ENCODE measurements at places on chromosomes 3 and 15.
A peak's percentile ranks its signal among the peaks of the same experiment; 100 is the strongest.

DNA sequence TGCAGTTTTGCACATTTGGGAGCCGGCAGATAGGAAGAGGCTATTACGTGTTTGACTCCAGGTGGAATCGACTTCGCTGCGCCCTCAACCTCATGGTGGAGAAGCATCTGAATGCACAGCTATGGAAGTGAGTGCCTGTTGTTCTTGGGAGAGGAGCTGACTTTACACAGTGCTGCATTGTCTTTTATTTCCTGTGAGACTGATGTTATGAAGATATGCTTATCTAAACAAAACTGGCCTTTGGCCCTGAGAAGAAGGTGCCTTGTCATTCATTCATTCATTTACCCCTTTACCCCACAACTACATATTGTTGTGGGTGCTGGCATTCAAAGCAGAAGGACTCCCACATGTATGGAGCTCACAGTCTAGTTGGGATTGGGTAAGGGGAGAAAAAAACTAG, 32.6 kb downstream of the PSMD6 start:
- DNase-seq, result no peak

- DNase-seq, result no peak
Measured at GRCh38 chr15:100252779-100253417, 88.9 kb downstream of the ADAMTS17 start.

- no peak for DNase-seq
Measured at GRCh38 chr15:29132735-29133181, 136.9 kb downstream of the NSMCE3 start.

DNA sequence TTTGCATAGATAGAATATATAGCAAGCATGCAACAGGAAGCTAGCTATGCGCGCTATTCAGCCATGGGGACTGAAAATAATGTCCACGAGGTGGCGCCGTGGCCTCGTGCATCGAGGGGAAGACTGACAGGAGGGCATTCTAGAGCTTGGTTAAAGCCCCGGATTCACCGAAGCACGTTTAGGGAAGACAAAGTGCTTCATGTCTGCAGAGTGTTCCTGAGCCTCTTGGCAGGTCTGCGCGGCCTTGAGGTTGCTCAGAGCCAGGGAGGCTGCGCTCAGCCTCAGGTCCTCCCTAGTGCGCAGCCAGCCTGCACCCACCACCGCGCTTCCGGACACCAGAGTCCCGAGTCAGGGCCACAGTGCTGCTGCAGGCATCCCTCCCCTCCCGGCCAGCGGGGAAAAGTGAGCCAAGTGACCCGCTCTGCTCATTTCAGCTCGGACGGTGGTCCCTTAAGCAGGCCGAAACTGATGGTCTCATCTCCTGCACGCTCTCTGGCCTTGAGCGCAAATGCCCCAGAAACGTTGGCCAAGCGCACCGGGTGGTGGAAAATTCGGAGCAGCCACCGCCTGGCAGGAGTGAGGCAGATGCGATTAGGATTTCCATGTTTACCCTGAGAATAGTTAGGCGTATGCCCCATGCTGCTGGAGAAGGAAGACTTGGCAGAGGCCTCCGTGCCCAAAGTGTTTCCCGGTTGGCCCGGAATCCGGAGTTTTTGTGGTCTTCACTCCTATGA, 24.8 kb downstream of the GABRA5 start:
- peak; percentile 35 for DNase-seq

- no peak for DNase-seq
Measured at GRCh38 chr3:365268-365667, 168.7 kb downstream of the CHL1 start.

DNA sequence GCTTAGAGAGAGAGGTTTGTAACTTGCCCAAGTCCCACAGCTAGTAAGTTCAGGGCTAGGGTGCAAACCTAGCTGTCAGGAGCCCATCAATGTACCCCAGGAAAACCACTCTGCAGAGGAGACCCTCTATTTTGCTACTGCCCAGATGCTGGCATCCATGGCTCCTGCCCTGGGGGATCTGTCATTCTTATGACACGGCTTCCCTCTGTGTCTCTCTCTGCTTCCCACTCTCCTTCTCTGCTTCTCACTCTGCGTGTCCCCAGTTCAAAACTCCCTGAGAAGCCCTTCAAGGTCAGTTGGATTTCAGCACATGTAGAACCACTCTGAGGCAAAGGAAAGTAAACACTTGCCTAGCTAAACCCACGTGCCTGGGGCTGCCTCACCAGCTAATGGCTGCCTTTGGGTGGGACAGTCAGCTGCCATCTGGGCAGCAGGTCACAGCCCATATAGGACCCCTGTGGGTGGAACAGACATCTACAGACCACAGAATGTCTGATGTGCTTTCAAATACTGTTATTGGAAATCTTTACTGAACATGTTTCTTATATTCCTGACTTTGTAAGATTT, 29.4 kb upstream of the SLCO2A1 start:
- DNase-seq, result no peak

GRCh38 chr15:31340047-31340446, 13.4 kb downstream of the KLF13 start:
- DNase-seq, result no peak

GRCh38 chr3:53593611-53594010, 99.2 kb downstream of the CACNA1D start:
- DNase-seq, result no peak

DNA sequence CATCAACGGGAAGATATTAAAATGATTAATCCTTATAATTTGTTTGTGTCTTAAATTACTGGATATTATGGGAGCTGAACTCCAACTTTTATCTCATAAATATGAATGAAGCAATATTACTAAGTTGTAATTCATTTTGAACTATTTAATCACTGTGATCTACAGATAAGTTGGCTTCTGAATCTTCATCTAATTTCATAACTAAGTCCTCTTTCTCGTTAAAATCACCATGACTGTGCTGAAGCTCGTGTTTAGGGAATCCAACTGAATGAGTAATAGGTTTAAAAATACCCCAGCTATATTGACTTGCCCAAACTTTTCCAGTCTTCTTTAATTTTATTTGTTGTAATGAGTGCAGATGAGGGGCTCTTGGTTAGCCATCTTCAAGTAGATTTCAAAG, 14.1 kb downstream of the MDFIC2 start:
- DNase-seq, result no peak

DNA sequence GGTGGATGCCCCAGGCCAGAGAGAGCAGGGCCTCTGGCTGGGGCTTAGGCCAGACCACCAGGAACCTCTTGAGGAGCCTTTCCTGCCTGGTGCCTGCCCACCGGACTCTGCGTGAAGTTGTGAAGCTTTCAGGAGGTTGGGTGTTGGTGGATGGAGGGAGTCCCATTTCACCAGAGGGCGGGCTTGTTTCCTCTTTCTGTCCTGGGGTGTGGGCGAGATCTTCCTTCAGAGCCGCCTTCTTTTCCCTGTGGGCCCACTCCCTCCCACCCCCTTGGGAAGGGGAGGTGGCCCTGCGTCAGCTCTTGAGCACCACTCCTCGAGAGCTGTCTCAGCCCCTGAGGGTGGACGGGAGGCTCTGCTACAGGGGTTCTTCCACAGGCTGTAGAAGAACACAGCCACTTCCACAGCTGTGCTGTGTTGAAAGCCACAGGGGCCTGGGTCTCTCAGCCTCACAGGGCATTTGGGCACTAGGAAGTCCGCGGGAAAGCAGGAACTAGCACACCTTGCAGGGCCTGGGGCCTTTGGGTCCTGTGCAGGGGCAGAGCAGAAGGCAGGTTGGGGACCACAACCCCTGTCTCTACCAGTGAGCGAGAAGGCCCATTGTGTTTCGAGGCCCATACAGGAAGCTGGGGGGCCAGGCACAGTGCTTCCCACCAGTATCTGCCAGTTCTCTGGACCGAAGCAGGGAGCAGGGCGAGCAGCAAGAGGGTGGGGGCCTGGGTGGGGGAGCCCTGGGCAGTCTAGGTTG, 2.1 kb downstream of the AMIGO3 start:
- DNase-seq, result no peak

- no peak for DNase-seq
Measured at GRCh38 chr15:81853150-81853748, 192.6 kb downstream of the MEX3B start.

Data from NK-92 treated with Interleukin-12 subunit alpha and Interleukin-12 subunit beta, amount 100 ng/mL, for 24 hours (cell line).